K562 (cell line): ENCODE measurements at places on chromosomes 5 and 9. TPM values are rescaled to one million over a fixed set of nuclear protein-coding genes. Genes with fewer than 3 reads are reported as not detected.

DNA sequence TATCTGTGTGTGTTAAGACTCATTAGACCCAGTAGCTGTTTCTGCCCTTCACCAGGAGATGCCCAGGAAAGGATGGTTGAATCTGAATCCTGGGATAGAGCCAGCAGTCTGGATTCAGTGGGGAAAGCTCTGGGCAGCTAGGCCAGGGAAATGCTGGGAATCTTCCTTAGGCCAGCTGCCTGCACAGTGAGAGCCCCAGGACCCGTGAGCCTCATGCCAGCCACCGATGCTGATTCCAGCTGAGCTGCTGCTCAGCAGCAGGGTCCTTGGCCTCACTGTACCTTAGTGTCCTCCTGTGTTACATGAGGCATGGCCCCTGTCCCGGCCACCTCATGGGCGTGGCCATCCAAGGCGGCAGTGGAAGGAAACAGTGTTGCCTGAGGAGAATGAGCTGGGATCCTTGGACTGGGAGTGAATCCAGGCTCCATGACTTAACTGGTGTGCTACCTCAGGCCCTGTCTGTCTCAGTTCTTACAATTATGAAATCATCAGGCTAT lies 87.1 kb downstream of the AMBP start:
- H3K27ac ChIP-seq, result no peak overlapping the region
- no peak overlapping the region for H3K4me3 ChIP-seq
- H3K4me1 ChIP-seq, result no peaks in the 10 kb centered on the region
- no peaks in the 10 kb centered on the region for H3K27me3 ChIP-seq
- 0 out of 3 replicates have a peak, but pooled peaks cover 5% of the 10 kb centered on the region for H3K36me3 ChIP-seq

The OBP2B gene
- not detected in 2 replicates for polyA plus RNA-seq

The SPATA6L gene
- polyA plus RNA-seq, result 0.21 and 0.31 TPM in 2 replicates

- H3K27ac ChIP-seq, result no peak overlapping the region
- no peaks in the 10 kb centered on the region for H3K4me1 ChIP-seq
- H3K4me3 ChIP-seq, result no peak overlapping the region
Observed at GRCh38 chr9:34505370-34506120, 17.2 kb downstream of the ENHO start.

DNA sequence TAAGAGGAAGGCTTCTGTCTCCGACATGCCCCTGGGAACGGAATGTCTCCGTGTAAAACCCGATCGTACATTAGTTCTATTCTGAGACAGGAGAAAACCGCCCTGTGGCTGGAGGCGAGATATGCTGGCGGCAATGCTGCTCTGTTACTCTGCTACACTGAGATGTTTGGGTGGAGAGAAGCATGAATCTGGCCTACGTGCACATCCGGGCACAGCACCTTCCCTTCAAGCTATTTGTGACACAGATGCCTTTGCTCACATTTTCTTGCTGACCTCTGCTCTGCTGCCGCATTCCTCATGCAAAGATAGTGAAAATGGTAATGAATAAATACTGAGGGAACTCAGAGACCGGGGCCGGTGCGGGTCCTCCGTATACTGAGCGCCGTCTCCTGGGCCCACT lies 2.2 kb upstream of the DPP7 start:
- peaks cover 18% of the 10 kb centered on the region for H3K4me1 ChIP-seq
- no peaks in the 10 kb centered on the region for H3K27me3 ChIP-seq
- H3K27ac ChIP-seq, result peak overlapping the region; percentile 35; the same call in 1 of the 3 replicates
- no peak overlapping the region for H3K4me3 ChIP-seq
- no peak for DNase-seq

The SV2C gene
- polyA plus RNA-seq, result not detected in 2 replicates

GRCh38 chr5:177475563-177476427 lies 2.4 kb upstream of the DBN1 start:
- H3K27ac ChIP-seq, result peak overlapping the region; percentile 45; the same call in 1 of the 3 replicates
- no peak for DNase-seq
- no peaks in the 10 kb centered on the region for H3K27me3 ChIP-seq
- H3K4me1 ChIP-seq, result peaks cover 59% of the 10 kb centered on the region

The ANGPTL2 gene
- not detected in 2 replicates for polyA plus RNA-seq

- no peak for DNase-seq
- H3K27ac ChIP-seq, result no peak overlapping the region; the same call in 2 of the 3 replicates
- no peaks in the 10 kb centered on the region for H3K27me3 ChIP-seq
- no peaks in the 10 kb centered on the region for H3K4me1 ChIP-seq
Observed at GRCh38 chr5:62521319-62521718, 57.3 kb upstream of the LRRC70 start.
